Tongue (tissue), 3 donors: ENCODE measurements at places on chromosomes 3 and 15. TPM values are rescaled to one million over a fixed set of nuclear protein-coding genes. Genes with fewer than 3 reads are reported as not detected.

GJD2 gene
- 0.10 TPM for total RNA-seq

ATP13A4 gene
- 32.7 TPM for total RNA-seq

CNTN6 gene
- total RNA-seq, result 3.5 TPM

C2CD4B gene
- total RNA-seq, result 20.2 TPM

MME gene
- 11.5 TPM for total RNA-seq

CHRNA7 gene
- total RNA-seq, result 2.8 TPM

RPS27L gene
- 45.6 TPM for total RNA-seq

PLA2G4E gene
- total RNA-seq, result 1.9 TPM

NR2E3 gene
- total RNA-seq, result 2.2 TPM

UPK1B gene
- total RNA-seq, result 9.4 TPM

MSL2 gene
- 29.3 TPM for total RNA-seq

ACSBG1 gene
- 1.5 TPM for total RNA-seq

CPA3 gene
- 10.2 TPM for total RNA-seq

ANKUB1 gene
- total RNA-seq, result not detected

TEX9 gene
- 4.3 TPM for total RNA-seq

PAQR5 gene
- total RNA-seq, result 0.92 TPM

LRRC31 gene
- total RNA-seq, result not detected

HYAL1 gene
- 1.2 TPM for total RNA-seq

PP2D1 gene
- total RNA-seq, result not detected

ZBED2 gene
- total RNA-seq, result 1.5 TPM

ADGRG7 gene
- total RNA-seq, result not detected

TRAK1 gene
- 169 TPM for total RNA-seq

RNF111 gene
- total RNA-seq, result 27.7 TPM

CLRN1 gene
- 0.31 TPM for total RNA-seq

TMEM207 gene
- not detected for total RNA-seq

ZNF654 gene
- total RNA-seq, result 29.0 TPM

PARP6 gene
- 31.4 TPM for total RNA-seq

ZBBX gene
- not detected for total RNA-seq

STRIT1 gene
- total RNA-seq, result 3.9 TPM

LOXL1 gene
- 18.9 TPM for total RNA-seq

IL17RE gene
- total RNA-seq, result 4.8 TPM

IQCF5 gene
- not detected for total RNA-seq

PDZRN3 gene
- 35.6 TPM for total RNA-seq

AGBL1 gene
- 77.9 TPM for total RNA-seq

CCDC191 gene
- total RNA-seq, result 4.3 TPM

RHO gene
- not detected for total RNA-seq

RETNLB gene
- total RNA-seq, result not detected

MNS1 gene
- total RNA-seq, result 4.7 TPM

MESP2 gene
- total RNA-seq, result not detected

DAZL gene
- total RNA-seq, result not detected

HRH1 gene
- total RNA-seq, result 9.6 TPM

LCTL gene
- not detected for total RNA-seq

RTP3 gene
- total RNA-seq, result not detected

GOLGA8Q gene
- 1.2 TPM for total RNA-seq

MAGEL2 gene
- 6.4 TPM for total RNA-seq

LPP gene
- total RNA-seq, result 59.4 TPM

SLTM gene
- 133 TPM for total RNA-seq

TNIK gene
- 56.6 TPM for total RNA-seq

TYRO3 gene
- total RNA-seq, result 12.9 TPM

NR1I2 gene
- not detected for total RNA-seq
